ENCODE measurements at places on chromosomes 12 and 14.

GRCh38 chr14:48973151-48973550, 613.0 kb downstream of the RPS29 start:
- DNase-seq, result peak; percentile 59

- no peak for DNase-seq
Measured at GRCh38 chr14:73620268-73620667, 8.0 kb downstream of the ACOT6 start.

GRCh38 chr12:40655451-40655850, 36.8 kb upstream of the CNTN1 start:
- no peak for DNase-seq

DNA sequence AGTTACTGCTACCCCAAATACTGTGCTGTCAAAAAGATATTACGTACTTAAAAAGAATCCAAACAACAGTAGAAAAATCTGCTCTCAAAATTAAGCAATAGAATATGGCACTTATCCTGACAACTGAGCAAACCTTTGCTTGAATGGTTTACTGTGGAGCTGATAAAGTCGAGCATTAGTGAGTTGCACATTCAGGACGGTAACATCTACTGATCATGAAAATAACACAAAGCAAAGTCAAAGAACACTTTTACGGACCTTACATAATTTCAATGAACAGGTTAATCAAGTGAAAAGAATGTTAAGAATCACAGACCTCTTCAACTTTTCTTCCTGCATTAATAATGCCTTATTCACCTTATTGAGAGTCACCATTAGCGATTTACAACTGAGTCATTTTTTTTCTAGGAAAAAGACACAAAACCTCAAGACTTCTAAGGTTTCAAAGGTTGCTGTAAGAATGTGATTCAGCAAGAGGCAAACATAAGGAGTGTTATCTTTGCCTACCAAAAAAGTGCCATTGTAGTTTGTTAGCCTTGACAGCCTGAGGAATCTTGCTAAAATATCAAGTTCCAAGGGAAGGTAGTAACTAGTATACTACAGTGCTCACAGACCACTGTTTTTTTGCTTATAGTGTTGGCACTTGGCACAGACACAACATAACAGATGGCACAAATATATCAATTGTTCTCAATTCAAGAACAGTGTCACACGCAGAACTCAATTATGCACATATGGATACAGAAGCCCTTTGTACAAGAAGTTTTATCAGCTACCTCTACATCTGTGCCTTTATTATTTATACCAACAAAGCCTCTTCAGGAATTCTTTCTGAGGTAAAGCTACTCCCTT, 334.2 kb upstream of the RPL10L start:
- no peak for DNase-seq

DNA sequence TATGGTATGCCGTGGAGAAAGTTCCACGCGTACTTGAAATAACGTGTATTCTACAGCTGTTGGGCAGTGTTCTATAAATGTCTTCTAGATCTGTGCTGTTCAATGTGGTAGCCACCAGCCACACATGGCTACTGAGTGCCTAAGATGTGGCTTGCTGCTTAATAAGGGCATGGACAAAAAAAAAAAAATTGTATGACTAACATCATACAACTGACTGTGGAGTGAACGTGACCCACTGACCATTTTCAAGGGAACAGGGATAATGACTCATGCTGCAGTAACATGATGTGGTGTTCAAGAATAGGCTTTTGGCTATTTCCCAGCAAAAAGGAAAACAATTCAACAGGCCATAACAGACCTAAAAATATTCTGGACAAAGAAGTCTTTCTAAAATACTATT, 13.0 kb downstream of the ATG14 start:
- DNase-seq, result peak; percentile 97

DNA sequence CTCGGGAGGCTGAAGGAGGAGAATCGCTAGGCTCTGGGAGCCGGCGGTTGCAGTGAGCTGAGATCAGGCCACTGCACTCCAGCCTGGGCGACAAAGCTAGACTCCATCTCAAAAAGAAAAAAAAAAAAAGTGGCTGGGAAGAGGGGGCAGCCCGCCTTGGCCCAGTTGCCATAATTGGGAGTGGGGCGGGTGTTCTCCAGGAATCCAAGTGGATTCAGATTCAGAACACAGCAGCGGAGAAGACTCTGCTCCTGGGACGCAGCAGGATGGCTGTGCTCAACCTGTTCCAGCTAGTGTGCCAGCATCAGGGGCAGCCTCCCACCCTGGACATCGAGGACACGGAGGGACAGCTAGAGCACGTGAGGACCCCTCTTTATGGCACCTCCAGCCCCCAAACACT, 5.5 kb downstream of the CFAP73 start:
- no peak for DNase-seq

GRCh38 chr12:50619610-50619958, 114.8 kb downstream of the DIP2B start:
- DNase-seq, result no peak

GRCh38 chr12:41532072-41532471, 344.0 kb downstream of the PDZRN4 start:
- DNase-seq, result no peak

DNA sequence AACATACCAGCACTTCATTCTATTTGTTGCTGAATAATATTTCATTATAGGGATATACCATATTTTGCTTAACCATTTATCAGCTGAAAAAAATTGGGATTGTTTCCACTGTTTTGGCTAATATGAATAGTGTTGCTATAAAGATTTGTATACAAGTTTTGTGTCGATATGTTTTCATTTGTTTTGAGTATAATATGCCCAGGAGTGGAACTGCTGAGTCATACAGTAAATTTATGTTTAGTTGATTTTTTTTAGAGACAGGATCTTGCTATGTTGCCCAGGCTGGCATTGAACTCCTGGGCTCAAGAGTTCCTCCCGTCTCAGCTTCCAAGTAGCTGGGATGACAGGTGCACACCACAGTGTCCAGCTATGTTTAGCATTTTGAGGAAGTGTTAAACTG, 131.5 kb upstream of the TMCC3 start:
- DNase-seq, result no peak

GRCh38 chr14:40417777-40418401, 985.7 kb upstream of the FBXO33 start:
- no peak for DNase-seq

- no peak for DNase-seq
Measured at GRCh38 chr14:50791201-50791600, 39.8 kb downstream of the NIN start.

GRCh38 chr12:78530100-78530765, 334.3 kb upstream of the SYT1 start:
- peak; percentile 58 for DNase-seq

GRCh38 chr14:71321574-71322315, 414.5 kb downstream of the PCNX1 start:
- peak; percentile 74 for DNase-seq

GRCh38 chr12:78455991-78456390, 408.6 kb upstream of the SYT1 start:
- DNase-seq, result no peak

GRCh38 chr14:70814466-70814865, 5.2 kb upstream of the MAP3K9 start:
- no peak for DNase-seq

GRCh38 chr12:115598871-115599811, 678.4 kb downstream of the MED13L start:
- peak; percentile 10 for DNase-seq

GRCh38 chr12:6925540-6926279, 2.0 kb upstream of the ATN1 start:
- DNase-seq, result peak; percentile 66

DNA sequence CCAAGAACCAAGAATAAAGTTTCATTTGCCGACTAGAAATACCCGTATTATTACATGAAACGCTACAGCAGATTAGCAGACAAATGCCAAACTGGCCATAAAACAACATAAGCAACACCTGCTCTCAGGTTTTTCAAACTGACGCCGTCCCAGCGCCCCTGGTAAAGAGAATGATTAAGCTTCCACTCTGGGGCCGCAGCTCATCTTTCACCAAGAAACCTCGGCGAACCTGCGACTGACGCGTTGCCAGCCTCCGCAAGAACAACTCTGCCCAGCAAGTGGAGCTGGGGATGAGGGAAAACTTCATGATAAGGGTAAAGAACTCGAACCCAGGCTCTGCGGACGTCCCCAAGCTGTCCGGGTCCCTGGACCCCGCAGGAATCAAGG, 530 bp downstream of the ARL1 start:
- DNase-seq, result peak; percentile 69

DNA sequence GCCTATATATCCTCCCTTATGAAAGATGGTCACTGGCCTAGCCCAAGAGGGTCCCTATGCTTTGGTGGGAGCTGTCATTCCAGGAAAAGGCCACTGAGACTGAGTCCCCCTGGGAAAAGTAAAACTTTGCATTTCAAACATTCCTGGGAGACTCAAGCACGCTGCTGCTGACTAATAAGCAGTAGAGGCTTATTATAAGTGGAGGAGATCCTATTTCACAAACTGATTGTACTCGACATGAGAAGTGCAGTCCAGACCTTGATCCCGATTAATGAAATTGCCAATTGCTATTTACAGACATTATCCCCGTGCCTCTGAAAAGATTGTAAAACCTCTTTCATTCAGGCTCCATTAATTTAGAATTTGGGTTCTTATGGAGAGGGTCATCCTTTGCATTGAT, 96.6 kb downstream of the EMP1 start:
- peak; percentile 24 for DNase-seq

GRCh38 chr14:101713621-101714349, 47.7 kb upstream of the PPP2R5C start:
- no peak for DNase-seq

DNA sequence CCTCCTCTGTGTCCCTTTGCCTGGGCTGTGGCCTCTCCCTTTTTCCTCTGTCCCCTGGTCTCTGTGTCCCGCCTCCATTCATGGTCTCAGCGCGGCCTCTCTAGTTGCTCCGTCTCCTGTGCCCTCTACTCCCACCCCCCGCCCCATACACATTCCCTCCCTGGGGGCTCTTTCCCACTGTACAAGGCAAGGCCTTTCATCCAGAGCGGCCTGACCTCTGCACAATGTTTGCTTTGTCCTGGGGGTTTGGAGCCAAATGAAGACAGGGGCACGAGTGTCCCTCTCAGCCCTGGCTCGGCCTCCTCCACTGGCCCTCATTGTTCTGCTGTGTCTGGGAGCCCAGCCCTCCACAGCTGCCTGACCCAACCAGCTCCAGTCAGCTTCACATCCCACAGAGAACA, 678.6 kb downstream of the BCL11B start:
- DNase-seq, result no peak

DNA sequence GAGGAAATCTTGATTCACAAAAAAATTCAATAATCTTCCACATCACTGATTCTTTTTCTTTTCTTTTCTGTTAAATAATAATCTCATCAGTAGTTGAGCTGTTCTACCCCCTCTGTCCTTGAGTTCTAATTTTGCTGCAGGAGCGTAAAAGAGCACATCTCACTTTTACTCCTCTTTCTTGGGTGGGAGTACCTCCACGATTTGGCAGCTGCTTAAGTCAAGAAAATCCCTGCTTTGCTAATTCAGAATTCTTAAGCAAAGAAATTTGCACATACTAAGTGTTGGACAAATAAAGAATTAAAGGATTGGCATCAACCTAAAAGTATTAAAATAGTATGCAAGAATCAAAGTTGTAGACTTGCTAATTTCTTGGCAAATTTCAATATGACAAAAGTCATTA, 128.8 kb downstream of the PRKD1 start:
- DNase-seq, result no peak

- DNase-seq, result no peak
Measured at GRCh38 chr12:2277492-2278155, 224.8 kb downstream of the CACNA1C start.

DNA sequence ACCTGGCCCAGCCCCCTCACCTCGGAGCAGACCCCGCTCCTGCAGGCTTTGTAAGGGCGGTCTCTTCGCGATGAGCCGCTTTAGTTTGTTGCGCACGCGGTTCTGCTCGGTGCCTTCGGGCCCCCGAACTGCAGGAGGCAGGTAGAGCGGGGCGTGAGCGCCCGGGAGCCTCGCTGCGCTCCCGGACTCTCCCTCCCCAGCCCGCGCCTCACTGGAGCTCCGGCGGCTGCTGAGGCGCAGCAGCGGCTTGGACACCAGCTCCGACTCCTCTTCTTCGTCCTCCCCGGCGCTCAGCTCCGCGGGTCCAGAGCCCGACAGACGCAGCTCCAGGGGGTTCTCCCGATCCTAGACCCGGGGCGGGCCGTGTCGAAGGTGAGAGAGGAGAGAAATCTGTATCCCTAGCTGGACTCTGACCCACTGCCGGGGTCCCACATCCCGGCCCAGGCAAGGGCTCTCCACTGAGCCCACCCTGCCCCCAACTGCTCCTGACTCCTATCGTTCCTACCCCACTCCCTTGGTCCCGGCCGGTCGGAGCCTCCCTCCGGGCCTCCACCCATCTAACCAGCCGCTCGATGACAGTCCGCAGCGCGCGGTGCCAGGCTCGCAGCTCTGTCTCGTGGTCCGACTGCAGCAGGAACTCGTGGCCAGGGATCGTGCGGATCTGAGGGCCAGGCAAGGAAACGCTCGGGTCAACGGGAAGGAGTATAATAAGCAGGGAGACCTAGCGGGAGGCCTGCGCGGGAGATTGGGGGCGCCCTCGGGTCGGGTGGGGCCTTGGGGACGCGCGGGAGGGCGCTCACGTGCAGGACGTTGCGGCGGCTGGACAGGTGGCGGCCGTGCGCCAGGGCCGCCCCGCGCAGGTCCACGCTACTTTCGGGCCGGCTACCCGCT, 4.2 kb downstream of the ARHGAP9 start:
- DNase-seq, result no peak

DNA sequence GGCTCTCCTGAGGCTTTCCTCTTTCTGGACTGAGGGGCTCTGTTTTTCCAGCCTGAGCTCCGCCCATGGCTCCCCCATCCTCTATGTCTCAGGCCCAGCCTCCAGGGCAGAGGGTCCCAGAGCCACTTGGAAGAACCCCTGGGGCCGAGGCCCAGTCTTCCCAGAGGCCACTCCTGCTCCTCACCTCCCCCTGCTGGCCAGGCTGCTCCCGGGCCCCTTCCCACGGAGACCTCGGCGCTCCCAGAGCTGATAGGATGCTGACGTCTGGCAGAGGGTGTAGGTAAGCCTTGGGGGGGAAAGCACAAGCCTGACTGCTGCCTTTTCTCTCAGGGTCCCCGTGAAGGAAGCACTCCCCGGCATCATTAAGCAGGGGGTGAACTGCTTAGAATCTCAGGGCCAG, 51.4 kb downstream of the ERH start:
- peak; percentile 9 for DNase-seq

DNA sequence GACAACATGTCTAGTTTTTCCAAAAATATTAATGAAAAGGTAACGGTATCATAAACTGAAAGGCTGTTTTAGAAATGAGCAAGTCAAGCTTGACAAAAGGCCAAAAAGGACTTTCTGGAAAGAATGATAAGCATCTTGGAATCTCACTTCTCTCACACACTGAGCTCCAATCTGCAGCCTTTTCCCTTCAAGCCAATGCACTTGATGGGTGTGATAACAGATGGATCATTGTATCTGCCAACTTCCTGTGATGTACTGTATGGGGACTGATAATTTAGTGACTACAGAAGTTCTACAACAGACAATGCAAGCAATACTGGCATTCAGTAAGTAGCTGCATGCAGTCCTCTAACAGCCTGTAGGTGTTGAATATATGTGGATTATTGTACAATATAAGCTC, 147.1 kb downstream of the MED13L start:
- DNase-seq, result peak; percentile 45

GRCh38 chr14:42149609-42150261, 543.1 kb downstream of the LRFN5 start:
- DNase-seq, result no peak

All from iris pigment epithelial cell (primary cell).